ENCODE measurements at places on chromosomes 12 and 14. TPM values are rescaled to one million over a fixed set of nuclear protein-coding genes. Genes with fewer than 3 reads are reported as not detected.
A peak's percentile ranks its signal among the peaks of the same experiment; 100 is the strongest.

SSPN gene
- total RNA-seq = 1.0 TPM

- no peaks in the 10 kb centered on the region for H3K36me3 ChIP-seq
- H3K4me1 ChIP-seq = no peaks in the 10 kb centered on the region
- no peak overlapping the region for H3K4me3 ChIP-seq
- no peak overlapping the region for H3K27ac ChIP-seq
Measured at GRCh38 chr14:85578357-85578756, 48.4 kb downstream of the FLRT2 start.

GRCh38 chr12:109729801-109730200 is 16.2 kb downstream of the FAM222A start:
- H3K27me3 ChIP-seq = no peaks in the 10 kb centered on the region
- H3K36me3 ChIP-seq = no peaks in the 10 kb centered on the region
- H3K4me3 ChIP-seq = no peak overlapping the region

DNA sequence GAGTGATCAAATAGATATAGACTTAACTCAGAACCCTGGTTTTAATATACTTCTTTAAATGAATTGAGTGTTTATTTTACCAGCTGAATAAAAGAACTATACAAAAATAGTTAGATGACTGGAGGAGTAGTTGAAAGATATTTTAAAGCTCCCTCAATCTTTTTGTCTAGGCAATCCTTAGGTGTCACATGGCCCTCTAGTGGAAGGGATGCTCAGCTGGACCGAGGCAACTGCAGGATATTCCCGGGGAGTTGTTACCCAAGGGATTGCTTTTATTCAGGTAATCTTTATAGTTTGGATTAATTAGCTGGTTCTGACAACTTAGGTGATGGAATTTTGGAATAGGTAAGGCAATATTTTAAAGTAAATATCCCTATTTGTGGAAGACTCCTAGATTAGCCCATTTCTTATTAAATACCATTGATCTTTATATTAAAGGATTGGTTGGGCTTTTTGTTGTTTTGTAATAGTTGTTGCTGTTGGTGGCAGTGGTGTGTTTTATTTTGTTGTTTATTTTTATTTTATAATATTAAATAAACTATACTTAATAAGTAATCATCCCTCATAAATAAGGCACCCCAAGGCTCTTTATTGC is 57.1 kb downstream of the ZDHHC17 start:
- DNase-seq = peak; percentile 52
- H3K36me3 ChIP-seq = no peaks in the 10 kb centered on the region
- H3K27me3 ChIP-seq = no peaks in the 10 kb centered on the region
- H3K4me3 ChIP-seq = no peak overlapping the region

GRCh38 chr14:90760591-90761316 is 55.5 kb downstream of the TTC7B start:
- no peaks in the 10 kb centered on the region for H3K4me1 ChIP-seq
- peak; percentile 32 for DNase-seq
- no peaks in the 10 kb centered on the region for H3K36me3 ChIP-seq
- no peak overlapping the region for H3K4me3 ChIP-seq
- no peaks in the 10 kb centered on the region for H3K27me3 ChIP-seq

DNA sequence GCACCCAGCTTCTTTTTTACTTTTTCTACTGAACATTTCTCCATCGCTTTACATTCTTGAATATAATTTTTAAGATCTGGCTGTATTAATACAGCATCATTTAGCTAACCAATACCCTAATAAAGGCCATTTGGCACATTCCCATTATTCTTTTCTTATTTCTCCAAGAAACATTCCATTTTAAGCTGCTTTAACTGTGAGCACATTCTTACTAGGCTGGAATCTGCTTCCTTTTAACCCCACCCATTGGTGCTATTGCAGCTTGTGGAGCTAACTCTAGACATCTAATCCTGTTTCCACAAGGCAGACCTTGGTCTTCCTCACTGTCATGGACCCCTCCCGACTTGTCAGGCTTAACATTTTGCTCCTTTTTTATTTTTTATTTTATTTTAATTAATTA is 15.2 kb downstream of the CALM1 start:
- H3K4me1 ChIP-seq = no peaks in the 10 kb centered on the region
- no peak for DNase-seq
- no peaks in the 10 kb centered on the region for H3K36me3 ChIP-seq
- no peak overlapping the region for H3K4me3 ChIP-seq

NRL gene
- 2.3 TPM for total RNA-seq

Measured in Caco-2 (cell line).